ENCODE measurements at places on chromosomes 6 and 20.
A peak's percentile ranks its signal among the peaks of the same experiment; 100 is the strongest.

DNA sequence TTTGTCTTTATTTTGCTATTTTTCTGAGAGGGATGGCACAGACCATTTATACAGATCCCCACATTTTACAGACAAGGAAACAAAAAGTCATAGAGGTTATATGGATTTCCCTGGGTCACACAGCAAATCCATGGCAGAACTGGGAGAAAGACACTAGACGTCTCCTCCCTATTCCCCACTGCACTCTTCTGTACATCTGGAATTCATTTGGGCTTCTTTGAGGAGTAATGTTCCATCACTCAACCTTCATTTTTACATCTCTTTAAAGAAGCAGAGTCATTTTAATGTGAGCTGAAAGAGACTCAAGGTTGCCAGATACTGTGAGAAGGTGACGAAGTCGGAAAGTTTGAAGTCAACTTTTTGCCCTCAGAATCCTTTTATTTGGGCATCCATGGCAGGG lies 207.3 kb downstream of the OTOR start:
- H3K27me3 ChIP-seq: no peaks in the 10 kb centered on the region
- no peak for DNase-seq
- no peaks in the 10 kb centered on the region for H3K36me3 ChIP-seq
- no peaks in the 10 kb centered on the region for H3K4me1 ChIP-seq

GRCh38 chr20:5895626-5896025 lies 54.7 kb downstream of the TRMT6 start:
- H3K4me3 ChIP-seq: no peak overlapping the region
- H3K4me1 ChIP-seq: no peaks in the 10 kb centered on the region
- H3K36me3 ChIP-seq: no peaks in the 10 kb centered on the region
- H3K27ac ChIP-seq: no peak overlapping the region

- H3K4me3 ChIP-seq: no peak overlapping the region
- peaks cover 25% of the 10 kb centered on the region for H3K4me1 ChIP-seq
- no peak for DNase-seq
- H3K36me3 ChIP-seq: peaks cover 14% of the 10 kb centered on the region
Observed at GRCh38 chr6:156934069-156934460, 156.9 kb downstream of the ARID1B start.

DNA sequence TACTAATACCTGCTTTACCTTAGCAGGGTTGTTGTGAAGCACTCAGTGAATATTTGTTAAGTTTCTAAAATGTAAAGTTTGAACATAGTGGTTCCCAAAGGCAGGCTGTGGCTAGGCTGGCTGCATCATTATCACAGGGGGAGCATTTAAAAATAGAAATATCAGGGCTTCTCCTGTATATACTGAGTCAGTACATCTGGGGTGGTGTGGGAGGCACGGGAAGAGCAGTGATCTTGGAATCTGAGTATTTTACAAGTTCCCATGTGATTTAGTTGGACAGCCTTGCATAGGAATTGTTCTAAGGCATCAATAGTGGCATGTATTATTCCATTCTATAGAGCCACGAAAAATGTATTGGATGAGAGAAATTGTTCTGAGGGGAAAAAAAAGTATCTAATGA lies 8.0 kb downstream of the CDC5L start:
- no peak overlapping the region for H3K27ac ChIP-seq
- no peak overlapping the region for H3K4me3 ChIP-seq

GRCh38 chr20:62710886-62711702 lies 2.5 kb downstream of the NTSR1 start:
- H3K27me3 ChIP-seq: peaks cover 9% of the 10 kb centered on the region
- H3K4me1 ChIP-seq: peaks cover 12% of the 10 kb centered on the region
- peak overlapping the region; percentile 52 for H3K4me3 ChIP-seq
- H3K36me3 ChIP-seq: peaks cover 17% of the 10 kb centered on the region

GRCh38 chr6:25007269-25007699 lies 71.5 kb upstream of the RIPOR2 start:
- H3K27ac ChIP-seq: peak overlapping the region; percentile 12
- no peaks in the 10 kb centered on the region for H3K36me3 ChIP-seq
- DNase-seq: no peak
- no peaks in the 10 kb centered on the region for H3K27me3 ChIP-seq
- no peak overlapping the region for H3K4me3 ChIP-seq

DNA sequence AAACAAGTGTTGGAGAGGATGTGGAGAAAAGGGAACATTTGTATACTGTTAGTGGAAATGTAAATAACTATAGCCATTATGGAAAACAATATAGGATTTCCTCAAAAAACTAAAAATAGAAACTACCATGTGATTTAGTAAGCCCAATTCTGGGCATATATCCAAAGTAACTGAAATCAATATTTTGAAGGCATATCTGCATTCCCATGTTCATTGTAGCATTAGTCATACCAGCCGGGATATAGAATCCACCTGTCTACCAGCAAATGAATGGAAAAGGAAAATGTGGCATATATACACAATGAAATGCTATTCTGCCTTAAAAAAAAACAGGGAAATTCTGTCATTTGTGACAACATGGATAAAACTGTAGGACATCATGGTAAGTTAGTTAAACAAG lies 15.3 kb upstream of the C6orf58 start:
- H3K36me3 ChIP-seq: no peaks in the 10 kb centered on the region
- H3K27ac ChIP-seq: no peak overlapping the region
- H3K4me3 ChIP-seq: no peak overlapping the region
- no peak for DNase-seq
- H3K4me1 ChIP-seq: no peaks in the 10 kb centered on the region

DNA sequence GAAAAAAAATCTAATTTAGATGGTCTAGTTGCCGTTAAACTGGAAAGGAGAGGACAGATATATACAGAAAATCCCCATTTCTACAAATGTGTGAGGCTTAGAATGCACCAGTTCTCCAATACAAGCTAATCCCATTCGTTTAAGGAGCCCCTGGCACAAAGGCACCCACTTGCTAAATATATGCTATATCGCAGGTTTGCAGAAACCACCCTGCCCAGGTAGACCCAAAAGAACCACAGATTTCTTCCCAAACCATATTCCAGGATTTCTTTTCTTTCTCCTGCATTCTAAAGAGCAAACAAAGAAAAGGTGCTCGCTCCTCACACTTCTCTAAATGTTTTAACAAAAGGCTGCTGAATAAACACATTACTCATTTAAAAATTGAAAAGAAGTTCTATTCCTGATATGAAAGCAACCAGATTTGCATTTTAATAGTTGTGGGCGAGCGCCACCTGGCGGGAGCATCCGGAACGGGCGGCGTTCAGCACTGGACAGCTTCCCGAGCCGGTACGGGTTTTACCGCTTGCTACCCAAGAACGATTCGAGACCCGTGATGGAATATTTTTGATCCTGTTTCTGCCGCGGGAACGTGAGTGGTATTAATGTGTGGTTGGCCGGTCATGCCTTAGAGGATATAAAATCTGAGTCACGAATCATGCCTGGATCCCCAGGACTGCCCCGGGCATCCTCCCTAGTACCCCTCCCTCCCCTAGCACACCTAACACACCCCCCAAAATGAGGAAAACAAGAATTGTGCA lies 2.1 kb downstream of the PTPRT start:
- peak; percentile 52 for DNase-seq
- H3K4me3 ChIP-seq: no peak overlapping the region
- H3K4me1 ChIP-seq: peaks cover 9% of the 10 kb centered on the region
- H3K27me3 ChIP-seq: peaks cover 37% of the 10 kb centered on the region
- H3K36me3 ChIP-seq: no peaks in the 10 kb centered on the region

DNA sequence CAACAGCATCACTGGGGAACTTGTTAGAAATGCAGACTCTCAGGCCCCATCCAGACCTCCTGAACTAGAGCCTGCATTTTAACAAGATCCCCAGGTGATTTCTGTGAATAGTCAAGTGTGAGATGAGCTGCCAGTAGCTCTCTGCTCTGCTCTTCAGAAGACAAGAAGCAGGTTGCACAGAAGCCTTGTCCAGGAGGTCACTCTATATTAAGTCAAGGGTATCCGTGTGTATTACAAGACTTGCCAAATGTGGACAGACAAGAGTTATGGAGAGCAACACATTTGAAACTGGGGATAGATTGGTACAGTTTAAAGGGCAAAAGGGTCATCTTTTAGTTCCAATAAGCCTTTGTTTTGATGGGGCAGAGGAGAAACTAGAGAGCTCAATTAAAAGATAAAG lies 23.2 kb upstream of the RIN2 start:
- H3K36me3 ChIP-seq: no peaks in the 10 kb centered on the region
- H3K4me3 ChIP-seq: no peak overlapping the region
- no peak for DNase-seq
- peaks cover 1% of the 10 kb centered on the region for H3K27me3 ChIP-seq

- no peak overlapping the region for H3K4me3 ChIP-seq
- no peaks in the 10 kb centered on the region for H3K4me1 ChIP-seq
- H3K36me3 ChIP-seq: no peaks in the 10 kb centered on the region
- H3K27ac ChIP-seq: no peak overlapping the region
Observed at GRCh38 chr6:195861-196360, 96.4 kb upstream of the DUSP22 start.

GRCh38 chr6:131460614-131461000 lies 112.4 kb upstream of the ARG1 start:
- no peak overlapping the region for H3K27ac ChIP-seq
- no peaks in the 10 kb centered on the region for H3K36me3 ChIP-seq
- DNase-seq: no peak
- H3K4me3 ChIP-seq: no peak overlapping the region

DNA sequence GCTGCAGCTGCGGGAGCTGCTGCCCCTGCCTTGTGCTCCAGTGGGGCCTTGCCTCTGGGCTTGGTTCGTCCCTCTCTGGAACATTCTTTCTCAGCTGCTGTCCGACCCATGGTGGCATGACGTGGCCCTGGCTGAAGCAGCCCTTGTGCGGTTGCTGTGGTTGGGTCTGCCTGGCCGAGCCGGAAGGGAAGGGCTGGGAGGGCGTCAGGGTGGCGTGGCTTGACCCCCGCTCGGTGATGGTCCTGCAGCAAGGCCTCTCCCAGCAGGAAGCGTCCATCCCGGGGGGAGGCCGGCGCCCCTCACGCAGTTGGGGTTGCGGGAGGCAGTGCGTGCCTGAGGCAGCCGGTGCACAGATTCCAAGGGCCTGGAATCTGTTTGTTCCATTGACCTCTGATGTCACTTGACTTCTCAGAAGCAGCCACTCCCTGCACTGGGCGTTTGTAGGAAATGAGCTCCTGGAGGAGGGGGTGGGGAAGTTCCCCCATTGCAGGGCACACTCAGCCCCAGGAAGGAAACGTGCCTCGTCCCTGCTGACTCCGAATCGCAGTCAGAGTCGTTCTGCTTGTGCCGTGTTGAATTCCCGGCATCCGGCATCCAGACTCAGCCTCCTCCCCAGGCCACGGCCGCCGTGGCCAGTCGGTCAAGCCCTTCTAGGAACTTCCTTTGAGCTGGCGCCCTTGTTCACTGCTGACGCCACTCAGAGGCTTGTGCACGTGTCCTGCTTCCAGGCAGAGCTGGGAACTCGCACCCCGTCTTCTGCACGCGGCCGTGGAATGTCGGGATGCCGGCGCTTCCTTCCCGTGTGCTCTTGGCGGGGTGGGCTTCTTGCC lies 9.7 kb upstream of the TNFRSF6B start:
- H3K27ac ChIP-seq: peak overlapping the region; percentile 94
- H3K27me3 ChIP-seq: peaks cover 14% of the 10 kb centered on the region
- H3K4me1 ChIP-seq: peaks cover 27% of the 10 kb centered on the region
- peaks cover 11% of the 10 kb centered on the region for H3K36me3 ChIP-seq

DNA sequence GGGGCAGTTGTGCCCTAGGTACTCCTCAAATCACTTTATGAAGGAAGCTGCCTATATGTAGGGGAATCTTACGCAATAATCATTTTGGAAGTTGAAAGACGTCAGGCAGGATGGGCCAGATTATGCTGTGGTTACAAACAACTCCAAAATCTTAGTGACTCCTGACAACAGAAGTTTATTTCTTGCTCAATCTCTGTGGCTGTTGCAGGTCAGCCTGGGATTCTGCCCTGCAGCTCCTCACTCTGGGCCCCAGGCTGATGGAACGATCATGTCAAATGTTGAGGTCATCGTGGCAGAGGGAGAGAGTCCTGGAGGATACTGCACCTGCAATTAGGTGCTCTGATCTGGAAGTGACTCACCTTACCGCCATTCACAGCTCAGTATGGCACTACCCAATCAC lies 88.4 kb downstream of the ZDHHC14 start:
- DNase-seq: no peak
- H3K36me3 ChIP-seq: no peaks in the 10 kb centered on the region
- H3K4me3 ChIP-seq: no peak overlapping the region

DNA sequence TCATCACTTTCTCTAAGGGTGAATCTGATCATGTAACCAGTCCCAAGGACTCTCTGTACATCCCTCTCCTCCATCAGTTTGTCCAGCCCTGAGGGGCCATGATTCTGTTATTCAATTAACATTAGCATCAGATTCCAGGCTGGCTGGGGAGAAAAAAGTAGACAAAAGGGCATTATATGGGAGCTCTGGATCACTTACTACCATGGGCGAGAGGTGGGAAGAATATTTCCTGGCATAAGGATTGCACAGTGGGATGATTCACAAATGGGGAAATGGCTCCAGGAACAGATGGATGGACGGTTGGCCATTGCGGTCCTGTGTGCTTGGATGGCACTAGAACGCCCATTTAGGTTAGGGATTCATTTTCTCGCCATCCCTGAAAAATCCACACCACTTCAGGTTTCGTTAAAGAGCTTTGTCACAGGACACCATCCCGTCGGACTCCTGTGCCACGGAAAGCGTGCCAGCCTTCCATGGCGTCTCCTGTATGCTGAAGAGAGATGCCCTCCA lies 112.6 kb downstream of the THBS2 start:
- no peak overlapping the region for H3K27ac ChIP-seq
- DNase-seq: no peak
- H3K36me3 ChIP-seq: no peaks in the 10 kb centered on the region

DNA sequence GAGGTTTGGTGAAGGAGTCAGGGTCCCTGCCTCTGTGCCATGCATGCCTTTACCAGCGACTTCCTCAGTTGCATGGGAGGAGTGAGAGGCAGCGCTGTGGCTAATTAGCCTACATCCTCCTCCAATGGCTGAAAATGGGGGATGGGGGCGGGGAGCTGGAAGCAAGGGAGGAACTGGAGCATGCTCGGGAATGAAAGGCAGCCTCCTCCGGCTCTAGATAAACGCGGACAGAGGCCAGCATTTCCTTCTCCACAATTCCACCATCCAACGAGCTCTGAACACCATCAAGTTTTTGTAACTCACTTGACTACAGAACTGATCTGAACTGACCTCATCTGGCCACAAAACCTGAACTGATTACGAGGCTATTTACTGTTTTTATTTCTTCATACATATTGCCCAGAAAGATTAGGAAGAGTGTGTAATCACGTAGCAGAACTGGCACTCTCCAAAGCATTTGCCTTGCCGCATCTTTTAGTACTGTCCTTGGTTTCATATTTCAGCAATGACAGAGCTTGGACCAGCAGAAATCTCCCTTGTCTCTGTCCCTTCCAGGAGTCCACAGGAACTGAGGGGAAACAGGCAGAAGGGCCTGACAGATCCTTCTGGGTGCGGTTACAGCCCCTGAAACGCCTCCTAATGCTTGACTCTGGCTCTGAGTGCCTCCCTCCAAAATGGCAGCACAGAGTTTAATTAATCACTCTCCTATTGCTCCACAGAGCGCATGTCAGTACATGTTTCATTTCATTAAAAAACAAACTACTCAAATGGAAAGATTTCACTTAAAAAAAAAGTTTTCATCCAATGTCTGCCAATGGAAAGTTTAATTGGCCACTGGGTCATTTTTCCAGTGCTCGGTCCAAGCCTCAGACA lies 58.2 kb upstream of the TRAF3IP2 start:
- H3K36me3 ChIP-seq: 0 out of 2 replicates have a peak, but pooled peaks cover 10% of the 10 kb centered on the region
- peak; percentile 68 for DNase-seq
- peak overlapping the region; percentile 81 for H3K4me3 ChIP-seq
- peaks cover 64% of the 10 kb centered on the region for H3K4me1 ChIP-seq
- peaks cover 4% of the 10 kb centered on the region for H3K27me3 ChIP-seq
